ENCODE measurements at places on chromosomes 1 and 21.

DNA sequence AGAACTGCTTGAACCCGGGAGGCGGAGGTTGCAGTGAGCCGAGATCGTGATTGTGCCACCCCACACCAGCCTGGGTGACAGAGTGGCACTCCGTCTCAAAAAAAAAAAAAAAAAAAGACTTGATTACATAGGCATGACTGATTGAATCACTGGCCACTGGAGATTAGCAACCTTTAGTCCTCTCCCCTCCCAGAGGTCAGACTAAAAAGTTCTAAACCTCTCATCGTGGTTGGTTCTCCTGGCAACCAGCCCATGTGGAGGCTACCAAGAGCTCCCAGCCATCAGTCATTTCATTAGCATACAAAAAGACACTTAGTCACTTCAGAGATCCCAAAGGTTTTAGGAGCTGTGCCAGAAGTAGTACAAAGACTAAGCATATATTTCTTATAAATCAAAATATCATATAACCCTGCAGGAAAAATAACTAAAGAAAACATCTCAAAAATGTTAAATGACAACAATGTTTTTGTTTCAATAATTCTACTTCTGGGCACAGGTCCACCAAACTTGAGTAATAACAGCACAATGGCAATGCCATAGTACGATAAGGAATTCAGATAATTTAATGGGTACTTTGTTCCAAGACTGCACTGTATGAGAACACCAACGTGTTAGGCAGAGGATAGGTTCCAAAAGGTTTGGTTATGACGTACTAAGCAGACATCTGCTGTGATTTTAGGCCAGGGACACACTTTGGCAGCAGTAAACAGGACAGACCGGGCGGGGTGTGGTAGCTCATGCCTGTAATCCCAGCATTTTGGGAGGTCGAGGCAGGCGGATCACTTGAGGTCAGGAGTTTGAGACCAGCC, 18.1 kb downstream of the USP48 start:
- DNase-seq = no peak

DNA sequence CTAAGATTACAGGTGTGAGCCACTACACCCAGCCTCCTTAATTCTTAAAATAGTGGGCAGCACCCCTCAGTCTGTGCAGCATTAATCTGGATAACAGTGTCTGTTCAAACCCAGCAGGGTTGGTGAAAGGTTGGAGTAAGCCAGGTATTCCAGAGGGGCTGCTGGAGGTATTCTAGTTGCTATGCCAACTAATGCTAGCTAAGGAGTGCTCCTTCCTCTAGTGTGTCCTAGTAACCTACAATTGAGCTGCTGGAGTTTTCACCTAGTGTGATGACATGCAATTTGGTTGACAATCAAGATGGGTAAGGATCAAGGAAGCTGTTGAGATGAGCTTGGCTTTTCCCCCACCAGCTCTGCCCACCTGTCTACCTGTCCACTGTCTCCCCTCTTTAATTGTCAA, 100.2 kb upstream of the IPO9 start:
- DNase-seq = no peak

- DNase-seq = no peak
Observed at GRCh38 chr1:82321794-82322193, 521.1 kb downstream of the ADGRL2 start.

- no peak for DNase-seq
Observed at GRCh38 chr1:207996636-207997035, 85.7 kb upstream of the CD34 start.

- no peak for DNase-seq
Observed at GRCh38 chr1:4656533-4657140, 2.2 kb downstream of the AJAP1 start.

DNA sequence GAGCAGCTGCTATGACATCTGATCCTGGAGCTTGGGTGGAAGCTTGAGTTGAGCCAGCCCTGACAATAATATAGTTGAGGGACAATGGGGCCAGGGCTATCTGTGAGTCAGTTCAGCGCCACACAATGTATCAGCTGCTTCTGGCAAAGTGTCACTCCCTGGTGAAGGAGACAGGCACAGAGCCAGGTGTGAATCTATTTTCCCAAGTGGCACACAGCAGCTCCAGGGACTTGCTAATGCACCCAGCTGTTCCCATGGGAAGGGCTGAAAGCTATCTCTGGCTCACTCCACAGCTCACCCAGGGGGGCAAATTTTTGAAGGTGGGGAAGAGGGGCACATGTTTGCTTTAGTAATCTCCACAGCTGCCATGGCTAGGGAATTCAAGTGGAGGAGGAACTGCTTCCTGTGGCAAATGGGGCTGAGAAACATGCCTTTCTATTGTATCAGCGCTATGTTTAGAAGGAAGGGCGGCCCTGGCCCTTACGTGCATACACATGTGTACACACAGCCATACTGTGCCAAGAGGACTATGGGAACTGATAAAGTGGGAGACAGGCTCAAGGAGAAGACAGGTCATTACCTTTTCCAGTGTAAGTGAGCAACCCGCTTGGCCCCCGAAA, 2.2 kb downstream of the CYB5R1 start:
- peak; percentile 46 for DNase-seq

GRCh38 chr21:44817506-44817880, 369 bp downstream of the SUMO3 start:
- DNase-seq = peak; percentile 92

GRCh38 chr1:201692555-201693394, 136.2 kb upstream of the IPO9 start:
- no peak for DNase-seq

DNA sequence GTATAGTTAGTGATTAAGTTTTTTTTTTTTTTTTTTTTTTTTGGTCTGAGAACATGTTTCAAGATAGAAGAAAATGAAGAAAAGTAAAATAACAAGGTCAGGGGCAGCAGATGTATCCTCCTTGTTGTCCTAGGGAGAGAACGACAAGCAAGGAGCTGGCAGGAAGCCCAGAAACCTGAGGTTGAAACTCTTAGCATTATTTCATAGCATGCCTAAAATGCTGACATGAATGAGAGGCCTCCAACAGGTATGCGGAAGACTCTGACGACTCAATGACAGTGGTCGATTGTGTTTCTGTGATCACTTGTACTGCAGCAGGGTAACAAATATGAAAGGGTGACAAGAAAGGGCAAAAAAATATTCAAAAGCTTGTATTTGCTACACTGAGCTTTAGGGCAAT, 415.9 kb downstream of the PLA2G4A start:
- no peak for DNase-seq

Measured in right forelimb (tissue), 1 donor.